T-helper 1 cell (primary cell): ENCODE measurements at places on chromosomes 12 and 14.

DNA sequence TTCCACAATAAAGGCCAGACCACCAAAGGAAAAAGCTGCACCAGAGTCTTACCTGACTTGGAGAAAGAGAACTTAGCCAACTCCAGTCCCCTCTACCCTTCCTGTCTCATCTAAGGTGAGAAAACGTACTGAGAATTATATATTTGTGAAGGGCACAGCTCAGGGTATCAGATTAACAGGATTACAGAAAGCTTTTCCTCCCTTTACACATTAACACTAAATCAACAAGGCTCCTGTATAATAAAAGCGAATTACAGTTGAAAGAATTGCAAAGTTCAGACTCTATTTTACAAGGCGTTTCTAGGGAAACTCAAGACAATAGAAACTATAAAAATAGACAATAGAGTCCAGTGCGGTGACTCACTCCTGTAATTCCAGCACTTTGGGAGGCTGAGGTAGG, 82.7 kb upstream of the RPL10L start:
- no peak for DNase-seq

- peak; percentile 27 for DNase-seq
Observed at GRCh38 chr14:89417465-89418225, 612 bp upstream of the FOXN3 start.

DNA sequence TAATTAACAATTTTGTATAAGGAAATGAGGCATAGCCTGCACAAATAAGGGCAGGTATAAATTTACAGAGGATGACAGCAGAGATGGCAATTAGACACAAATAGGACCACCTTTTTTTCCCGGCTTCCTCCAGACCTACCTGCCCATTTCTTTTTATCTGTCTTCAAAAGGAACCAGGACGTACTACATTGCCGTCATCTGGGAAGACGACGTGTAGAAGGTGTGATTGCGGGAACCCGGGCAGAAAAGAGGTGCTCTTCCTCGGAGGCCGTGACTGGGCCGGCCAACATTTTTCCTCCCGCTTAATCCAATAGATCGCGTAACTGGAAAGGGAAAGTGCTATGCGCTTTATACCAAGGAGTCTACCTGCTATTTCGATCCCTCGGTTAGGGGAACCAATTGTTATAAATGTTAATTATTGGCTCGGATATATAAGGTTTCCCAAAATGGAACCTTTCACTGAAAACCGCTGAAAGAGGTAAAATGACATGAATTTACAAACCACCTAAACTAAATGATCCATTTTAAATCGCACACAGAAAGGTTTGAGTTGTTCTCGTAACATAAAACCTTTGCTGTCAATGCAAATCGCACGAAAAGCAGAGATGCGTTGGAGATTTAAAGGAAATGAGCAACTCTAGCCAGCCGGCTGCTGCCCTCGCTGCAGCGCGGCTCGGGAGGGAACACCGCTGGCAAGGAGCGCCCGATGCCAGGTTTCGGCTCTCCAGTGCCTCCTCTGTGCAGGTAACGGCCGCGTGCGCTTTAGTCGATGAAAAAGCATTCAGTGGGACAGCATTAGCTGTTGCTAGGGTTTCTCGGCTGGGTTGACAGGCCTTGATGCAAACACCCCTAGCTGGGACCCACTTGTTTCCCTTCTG, 2.8 kb upstream of the SIX1 start:
- DNase-seq: no peak

- DNase-seq: no peak
Observed at GRCh38 chr12:130334937-130335336, 2.8 kb upstream of the PIWIL1 start.

DNA sequence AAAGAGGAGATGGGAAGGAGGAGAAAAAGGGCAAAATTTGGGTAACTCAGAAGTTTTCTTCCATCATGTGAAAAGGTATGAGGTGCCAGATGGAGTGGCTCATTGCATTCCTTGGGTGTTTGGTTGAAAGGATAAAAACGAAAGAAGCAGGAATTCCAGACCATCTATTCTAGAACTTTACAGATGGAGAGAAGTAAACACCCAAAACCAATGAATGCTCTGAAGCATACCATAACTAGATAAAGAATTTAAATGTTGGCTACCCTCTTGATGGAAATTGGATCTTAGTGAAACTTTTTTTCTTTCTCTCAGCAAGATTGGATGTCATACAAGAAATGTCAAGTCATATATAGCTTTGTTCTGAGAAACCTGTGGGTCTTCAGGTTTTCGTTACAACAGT, 175.6 kb upstream of the FAR2 start:
- DNase-seq: no peak

- no peak for DNase-seq
Observed at GRCh38 chr12:49980501-49981349, 8.0 kb downstream of the AQP6 start.

DNA sequence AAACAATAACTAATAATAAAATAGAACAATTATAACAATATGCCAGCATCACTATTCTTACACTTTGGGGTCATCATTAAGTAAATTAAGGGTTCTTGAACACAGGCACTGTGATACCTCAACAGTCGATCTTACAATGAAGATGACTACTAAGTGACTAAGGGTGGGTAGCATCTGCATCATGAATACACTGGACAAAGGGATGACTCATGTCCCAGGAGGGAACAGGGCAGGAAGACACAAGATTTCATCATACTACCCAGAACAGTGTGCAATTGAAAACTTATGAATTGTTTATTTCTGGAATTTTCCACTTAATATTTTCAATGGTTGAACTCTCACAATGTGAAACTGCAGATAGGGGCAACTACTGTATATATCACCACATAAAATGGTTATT, 19.7 kb downstream of the TSPAN19 start:
- DNase-seq: no peak

- DNase-seq: no peak
Observed at GRCh38 chr12:124445826-124446225, 121.6 kb downstream of the NCOR2 start.

DNA sequence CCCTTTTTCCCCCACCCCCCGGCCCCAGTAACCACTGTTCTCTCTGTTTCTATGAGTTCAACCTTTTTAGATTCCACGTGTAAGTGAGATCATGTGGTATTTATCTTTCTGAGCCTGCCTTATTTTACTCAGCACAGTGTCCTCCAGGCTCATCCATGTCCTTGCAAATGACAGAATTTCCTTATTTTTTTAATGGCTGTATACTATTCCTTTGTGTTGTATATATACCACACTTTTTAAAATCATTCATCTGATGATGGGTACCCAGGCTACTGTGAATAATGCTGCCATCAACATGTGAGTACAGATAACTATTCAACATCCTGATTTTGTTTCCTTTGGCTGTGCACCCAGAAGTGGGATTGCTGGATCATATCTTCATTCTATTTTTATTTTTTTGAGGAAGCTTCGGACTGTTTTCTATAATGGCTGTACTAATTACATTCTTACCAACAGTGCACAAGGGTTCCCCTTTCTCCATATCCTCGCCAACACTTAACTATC, 54.7 kb downstream of the DDX51 start:
- no peak for DNase-seq

DNA sequence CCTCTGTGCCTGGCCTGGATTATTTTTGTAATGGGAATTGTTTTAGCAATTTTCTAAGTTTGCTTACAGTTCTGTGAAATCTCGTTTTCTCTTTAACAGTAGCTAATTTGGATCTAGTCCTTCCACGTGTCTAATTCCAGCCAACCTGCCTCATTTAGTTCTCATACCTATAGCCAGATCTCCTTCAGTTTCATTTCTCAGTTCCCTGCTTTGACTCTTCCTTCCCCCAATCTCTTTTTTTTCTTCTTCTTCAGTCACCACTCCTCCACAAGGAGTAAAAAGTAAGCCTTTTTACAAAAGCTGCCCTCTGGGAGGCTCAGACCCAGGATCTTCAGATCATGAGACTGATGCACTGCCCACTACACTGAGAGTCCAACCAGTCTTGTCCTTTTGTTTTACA, 1.4 kb downstream of the THTPA start:
- no peak for DNase-seq

- peak; percentile 38 for DNase-seq
Observed at GRCh38 chr12:2944401-2945047, 14.7 kb upstream of the TEAD4 start.

- no peak for DNase-seq
Observed at GRCh38 chr14:36702474-36702873, 40.8 kb downstream of the PAX9 start.

DNA sequence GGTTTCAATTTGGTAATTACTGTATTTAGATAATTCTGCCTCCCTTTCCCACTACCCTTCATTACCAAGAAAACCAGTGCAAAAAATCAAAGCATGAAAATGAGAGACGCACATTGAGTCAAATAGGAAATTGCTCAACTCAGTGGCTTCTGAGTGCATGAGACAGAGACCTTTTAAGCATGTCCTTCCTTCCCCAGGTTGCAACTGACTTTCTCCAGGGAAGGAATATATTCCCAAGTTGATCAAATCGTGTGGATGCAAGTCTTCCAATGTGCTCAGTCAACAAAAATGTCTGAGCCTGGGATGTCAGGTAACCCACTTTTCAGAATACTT, 12.9 kb downstream of the BMP4 start:
- DNase-seq: no peak

DNA sequence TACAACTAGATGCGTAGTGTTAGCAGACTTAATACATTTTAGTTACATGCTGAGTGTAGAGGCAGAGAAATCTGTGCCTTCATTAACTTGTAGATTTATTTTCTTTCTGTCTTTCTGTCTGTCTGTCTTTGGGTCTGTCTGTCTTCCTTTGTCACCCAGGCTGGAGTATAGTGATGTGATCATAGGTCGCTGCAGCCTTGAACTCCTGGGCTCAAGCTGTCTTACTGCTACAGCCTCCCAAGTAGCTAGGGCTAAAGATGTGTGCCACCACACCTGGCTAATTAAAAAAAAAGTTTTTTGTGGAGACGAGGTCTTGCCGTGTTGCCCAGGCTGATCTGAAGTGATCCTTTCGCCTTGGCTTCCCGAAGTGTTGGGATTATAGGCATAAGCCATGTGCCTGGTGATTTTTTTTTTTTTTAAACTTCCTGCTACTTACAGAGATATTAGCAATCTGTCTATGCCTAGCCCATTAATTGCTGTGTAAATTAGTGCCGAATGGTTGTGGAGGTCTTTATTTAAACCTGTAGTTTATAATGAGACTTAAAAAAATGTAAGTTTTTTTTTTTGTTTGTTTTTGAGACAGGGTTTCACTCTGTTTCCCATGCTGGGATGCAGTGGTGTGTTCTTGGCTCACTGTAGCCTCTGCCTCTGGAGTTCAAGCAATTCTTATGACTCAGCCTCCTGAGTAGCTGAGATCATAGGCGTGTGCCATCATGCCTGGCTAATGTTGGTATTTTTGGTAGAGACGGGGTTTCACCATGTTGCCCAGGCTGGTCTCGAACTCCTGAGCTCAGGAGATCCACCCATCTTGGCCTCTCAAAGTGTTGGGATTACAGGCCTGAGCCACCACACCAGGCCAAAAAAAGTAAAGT, 22.8 kb downstream of the ERC1 start:
- no peak for DNase-seq

GRCh38 chr14:51219473-51220448, 20.3 kb upstream of the TMX1 start:
- DNase-seq: no peak

GRCh38 chr12:56724972-56725722, at the start of gene NACA:
Gene NACA (minus strand): TSS chr12:56725299. CDS start chr12:56724521, 778 bp downstream.
- DNase-seq: peak; percentile 98

DNA sequence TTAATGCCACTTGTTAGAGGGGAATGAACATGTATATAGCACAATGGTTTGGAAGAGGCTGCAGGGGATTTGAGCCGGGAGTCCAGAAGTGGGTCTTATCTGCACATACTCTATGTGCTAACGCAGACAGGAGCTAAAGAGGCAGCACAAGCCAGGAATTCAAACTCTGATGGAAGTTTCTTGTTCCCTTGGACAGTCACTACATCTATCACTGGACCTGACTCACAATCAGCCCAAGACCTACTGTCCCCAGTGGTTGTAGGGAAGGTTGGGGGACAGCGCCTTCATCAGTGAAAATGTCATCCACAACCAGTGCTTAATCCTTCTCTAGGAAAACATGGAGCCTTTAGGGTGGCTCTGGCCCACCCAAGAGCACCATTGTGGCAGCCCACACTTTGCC, 107.8 kb downstream of the GCH1 start:
- no peak for DNase-seq

DNA sequence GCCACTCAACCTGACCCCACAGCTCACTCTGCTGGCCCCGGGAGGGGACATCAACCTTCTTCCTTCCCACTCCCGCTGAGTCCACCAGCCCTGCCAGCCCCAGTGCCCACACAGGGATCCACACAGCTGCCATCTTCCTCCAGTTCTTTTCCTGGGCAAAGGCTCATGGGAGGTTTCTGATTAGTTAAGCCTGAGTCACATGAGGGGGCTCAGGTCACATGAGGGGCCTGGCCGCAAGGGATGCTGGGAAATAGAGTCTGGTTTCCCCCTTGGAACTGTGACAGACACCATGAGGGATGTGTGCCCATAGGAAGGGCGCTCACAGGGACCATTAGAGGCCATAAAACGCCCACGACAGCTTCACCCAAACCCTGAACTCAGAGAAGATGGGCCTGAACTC, 228.7 kb upstream of the SFSWAP start:
- DNase-seq: no peak

- no peak for DNase-seq
Observed at GRCh38 chr14:88303041-88303440, 20.0 kb downstream of the KCNK10 start.

GRCh38 chr14:92607702-92608429, 94.3 kb downstream of the RIN3 start:
- DNase-seq: no peak

- DNase-seq: no peak
Observed at GRCh38 chr14:77872152-77872551, 72.2 kb downstream of the ADCK1 start.
